ENCODE measurements at places on chromosomes 3 and 15.
A peak's percentile ranks its signal among the peaks of the same experiment; 100 is the strongest.

- no peak for DNase-seq
These were observed 1.2 kb downstream of the RHO start for GRCh38 chr3:129529436-129530210.

DNA sequence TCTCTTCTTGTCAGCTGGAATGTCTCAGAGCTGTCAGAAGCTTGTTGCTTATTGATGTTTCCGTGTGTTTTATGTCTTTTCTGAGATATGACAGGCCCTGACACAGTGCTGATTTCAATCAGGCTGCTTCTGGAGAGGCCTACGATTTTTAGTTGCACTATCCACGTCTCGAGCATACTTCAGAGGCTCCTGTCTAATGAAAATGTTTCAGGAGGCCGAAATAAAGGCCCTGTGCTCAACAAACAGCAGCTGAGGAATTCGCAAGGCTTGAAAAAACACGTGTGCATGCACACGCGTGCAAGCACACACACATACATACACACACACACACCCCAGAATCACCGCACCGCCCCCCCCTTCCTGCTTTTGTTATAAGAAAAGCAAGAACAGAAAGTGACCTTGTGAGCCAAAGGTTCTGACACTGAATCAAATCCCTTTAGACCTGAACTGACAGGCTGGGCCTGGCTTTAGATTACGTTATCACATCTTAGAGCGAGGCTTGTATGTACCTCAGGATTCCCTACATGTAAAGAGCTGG lies 296.6 kb downstream of the NR2F2 start:
- DNase-seq, result no peak

DNA sequence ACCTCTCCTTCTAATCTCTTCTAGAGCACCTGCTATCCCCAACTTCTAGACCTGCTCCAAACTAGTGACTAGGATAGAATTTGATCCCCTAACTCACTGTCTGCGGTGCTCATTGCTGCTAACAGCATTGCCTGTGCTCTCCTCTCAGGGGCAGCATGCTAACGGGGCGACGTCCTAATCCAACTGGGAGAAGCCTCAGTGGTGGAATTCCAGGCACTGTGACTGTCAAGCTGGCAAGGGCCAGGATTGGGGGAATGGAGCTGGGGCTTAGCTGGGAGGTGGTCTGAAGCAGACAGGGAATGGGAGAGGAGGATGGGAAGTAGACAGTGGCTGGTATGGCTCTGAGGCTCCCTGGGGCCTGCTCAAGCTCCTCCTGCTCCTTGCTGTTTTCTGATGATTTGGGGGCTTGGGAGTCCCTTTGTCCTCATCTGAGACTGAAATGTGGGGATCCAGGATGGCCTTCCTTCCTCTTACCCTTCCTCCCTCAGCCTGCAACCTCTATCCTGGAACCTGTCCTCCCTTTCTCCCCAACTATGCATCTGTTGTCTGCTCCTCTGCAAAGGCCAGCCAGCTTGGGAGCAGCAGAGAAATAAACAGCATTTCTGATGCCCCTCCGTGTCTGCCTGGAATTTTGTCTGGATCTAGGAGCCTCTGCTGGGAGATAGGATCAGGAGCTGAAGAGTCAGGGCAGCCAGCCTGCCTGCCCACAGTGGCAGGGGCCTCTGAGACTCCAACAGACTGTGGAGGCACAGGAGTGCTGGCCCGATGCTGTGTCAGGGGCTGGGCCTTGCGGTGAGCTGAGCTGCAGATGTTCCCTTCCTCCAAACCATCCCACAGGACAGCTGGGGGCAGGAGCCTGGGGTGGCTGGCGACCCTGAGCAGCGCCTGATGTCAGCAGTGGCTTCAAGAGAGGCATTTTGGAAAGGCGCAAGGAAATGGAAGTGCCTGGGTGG lies 3.0 kb downstream of the ISLR start:
- no peak for DNase-seq

GRCh38 chr3:39407259-39407629 lies 724 bp downstream of the RPSA start:
- no peak for DNase-seq

- DNase-seq, result no peak
These were observed 117.1 kb downstream of the RAB11A start for GRCh38 chr15:65986416-65986815.

GRCh38 chr3:113097960-113098447 lies 107.2 kb downstream of the GTPBP8 start:
- no peak for DNase-seq

GRCh38 chr15:55494931-55495330 lies 13.1 kb downstream of the DNAAF4 start:
- peak; percentile 27 for DNase-seq

- DNase-seq, result no peak
These were observed 349.4 kb downstream of the PTPRG start for GRCh38 chr3:61910732-61911131.

DNA sequence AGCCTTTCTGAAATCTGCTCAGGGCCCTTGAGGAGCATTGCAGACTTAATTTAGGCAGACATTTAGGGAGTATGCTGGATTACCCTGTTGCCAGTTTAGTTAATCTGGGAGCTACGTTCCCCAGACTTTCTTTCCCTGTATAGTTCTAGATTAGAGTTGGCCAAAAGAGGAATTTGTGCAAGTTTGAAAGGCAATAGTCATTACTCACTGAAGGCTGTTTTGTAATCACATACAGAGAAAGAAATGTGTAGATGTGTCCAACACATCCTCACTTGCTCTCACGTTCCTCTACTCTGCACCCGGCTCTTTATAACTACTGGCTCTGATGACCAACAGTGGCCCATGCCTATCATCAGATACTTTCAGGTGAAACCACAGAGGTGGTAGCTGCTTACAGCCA lies 24.2 kb downstream of the MASP1 start:
- DNase-seq, result no peak

GRCh38 chr15:89307791-89308190 lies 26.8 kb downstream of the POLG start:
- no peak for DNase-seq

- no peak for DNase-seq
These were observed 217.4 kb upstream of the WNT5A start for GRCh38 chr3:55704521-55704920.

- DNase-seq, result no peak
These were observed 201.4 kb downstream of the SSR3 start for GRCh38 chr3:156353563-156353962.

GRCh38 chr15:98422130-98422478 lies 226.2 kb upstream of the IGF1R start:
- DNase-seq, result no peak

GRCh38 chr3:3178498-3179328 lies 778 bp downstream of the CRBN start:
- no peak for DNase-seq

DNA sequence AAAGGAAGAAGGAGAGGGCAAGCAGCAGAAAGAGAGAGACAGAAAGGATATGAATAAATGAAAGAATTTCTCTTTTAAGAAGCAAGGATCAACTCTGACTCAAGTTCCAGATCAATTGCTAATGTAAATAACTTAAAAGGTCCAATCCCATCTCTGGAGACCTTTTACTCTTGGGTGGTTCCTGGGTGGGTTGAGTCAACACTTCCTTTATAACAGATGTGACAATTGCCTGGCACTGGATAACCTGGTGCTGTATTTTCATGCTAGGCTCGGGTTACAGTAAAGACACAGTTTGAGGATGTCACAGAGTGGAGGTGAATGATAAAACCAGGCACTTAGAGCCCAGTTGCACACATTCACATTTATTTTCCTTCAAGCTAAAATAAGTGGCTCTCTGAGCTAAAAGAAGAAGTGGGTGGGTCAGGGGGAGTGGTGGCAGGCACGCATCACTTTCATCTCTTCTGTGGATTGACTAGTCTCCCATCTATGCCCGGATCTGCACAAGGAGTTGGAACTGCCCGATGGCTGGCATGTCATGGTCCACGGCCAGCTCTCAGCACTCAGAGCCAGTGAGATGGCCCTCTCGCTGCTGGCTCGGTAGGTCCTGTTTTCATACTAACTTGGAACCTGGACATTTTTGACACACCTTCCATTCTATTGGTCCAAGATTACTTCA lies 465.8 kb downstream of the FOXP1 start:
- DNase-seq, result no peak

DNA sequence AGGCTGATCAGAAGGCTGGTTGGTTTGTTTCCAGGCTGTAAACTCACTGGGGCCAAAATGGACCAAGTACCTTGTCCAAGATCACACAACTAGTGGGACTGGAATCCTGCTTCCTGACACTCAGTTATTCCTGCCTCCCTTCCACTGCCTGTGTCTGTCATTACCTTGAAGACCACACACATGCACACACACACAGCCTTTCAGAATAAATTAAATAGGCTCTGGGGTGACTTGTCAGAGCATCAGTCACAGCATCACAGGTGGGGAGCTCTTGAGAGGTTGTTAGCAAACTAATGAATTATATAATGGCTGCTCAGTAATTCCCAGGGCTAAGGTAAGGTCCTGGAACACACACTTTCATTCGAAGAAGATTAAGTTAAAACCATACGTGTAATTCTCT lies 231.8 kb downstream of the UACA start:
- no peak for DNase-seq

DNA sequence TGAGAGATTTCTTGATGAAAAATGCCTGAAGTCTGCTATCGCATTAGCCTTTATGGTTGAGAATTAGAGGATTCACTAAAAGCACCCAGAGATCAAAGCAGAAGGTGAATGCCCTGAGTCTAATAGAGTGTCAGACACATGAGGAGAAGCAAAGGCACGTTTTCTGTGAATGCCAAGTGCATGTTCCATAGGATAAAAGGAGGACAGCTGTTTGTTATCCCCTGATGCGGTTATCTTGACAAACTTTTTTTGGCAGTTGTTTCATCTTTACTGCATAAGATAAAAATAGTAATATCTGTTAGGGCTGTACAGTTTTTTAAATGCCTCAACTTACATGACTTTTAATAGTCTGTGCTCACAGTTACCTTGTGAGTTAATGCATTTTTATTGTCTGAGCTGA lies 65.3 kb upstream of the CD96 start:
- DNase-seq, result no peak

DNA sequence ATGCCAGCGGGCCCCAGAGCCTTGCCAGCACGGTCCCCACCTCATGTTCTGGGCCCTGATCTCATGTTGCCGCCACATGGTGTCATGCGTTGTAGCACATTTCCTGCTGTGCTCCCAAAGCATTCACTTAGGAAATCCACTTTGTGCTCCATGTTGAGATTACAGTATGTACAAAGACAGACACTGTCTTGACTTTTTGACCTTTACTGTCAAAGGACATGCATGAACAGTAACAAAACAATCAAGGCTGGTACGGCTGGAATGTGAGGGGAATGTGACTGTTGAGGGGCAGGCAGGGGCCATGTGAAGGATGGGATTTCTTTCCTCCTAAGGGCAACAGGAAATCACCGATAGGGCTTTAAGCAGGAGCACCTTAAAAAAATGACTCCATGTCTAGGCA lies 53.3 kb upstream of the RPL32 start:
- DNase-seq, result no peak

GRCh38 chr15:66849393-66849745 lies 147.3 kb downstream of the SMAD6 start:
- DNase-seq, result no peak

DNA sequence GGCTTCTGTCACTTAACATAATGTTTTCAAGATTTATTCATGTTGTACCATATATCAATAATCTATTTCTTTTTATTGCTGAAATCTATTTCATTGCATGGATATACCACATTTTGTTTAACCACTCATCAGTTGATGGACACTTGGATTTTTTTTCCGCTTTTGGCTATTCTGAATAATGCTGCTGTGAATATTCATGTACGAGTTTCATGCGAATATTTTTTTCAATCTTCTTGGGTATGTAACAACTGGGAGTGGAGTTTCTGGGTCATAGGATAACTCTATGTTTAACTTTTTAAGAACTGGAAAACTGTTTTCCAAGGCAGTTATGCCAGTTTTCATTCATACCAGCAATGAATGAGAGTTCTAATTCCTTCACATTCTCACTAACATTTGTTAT lies 21.7 kb upstream of the GPR160 start:
- DNase-seq, result no peak

- DNase-seq, result no peak
These were observed 368.6 kb upstream of the THRB start for GRCh38 chr3:24863215-24863614.

DNA sequence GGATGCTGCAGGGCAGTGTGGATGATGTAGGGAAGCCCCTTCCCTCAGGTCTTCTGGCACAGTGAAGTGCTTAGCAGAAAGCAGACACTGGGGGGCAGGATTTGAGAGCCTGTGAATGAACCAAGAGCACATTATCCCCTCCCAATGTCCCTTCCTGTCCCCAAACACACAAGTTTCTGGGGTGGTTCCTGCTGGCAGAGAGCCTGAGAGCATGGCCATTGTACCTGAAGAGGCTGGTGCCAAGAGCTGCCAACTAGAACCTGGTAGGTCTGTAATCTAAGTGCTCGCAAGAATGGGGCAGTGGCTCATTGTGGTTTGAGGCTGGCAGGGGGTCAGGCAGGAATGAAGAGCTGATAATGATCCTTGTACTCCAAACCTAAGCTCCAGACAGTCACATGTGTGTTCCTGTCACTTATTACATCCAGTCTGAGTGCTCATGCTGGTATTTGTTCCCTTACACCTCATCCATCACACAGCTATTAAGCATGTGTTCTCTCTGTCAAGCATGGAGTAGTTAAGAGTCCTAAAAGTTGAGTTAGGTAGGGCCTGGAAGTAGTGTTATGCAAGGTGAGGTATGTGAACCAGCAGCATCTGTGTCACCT lies 6.7 kb upstream of the CCR1 start:
- no peak for DNase-seq

- no peak for DNase-seq
These were observed 1044.7 kb downstream of the IGSF11 start for GRCh38 chr3:117989982-117990381.

- DNase-seq, result peak; percentile 8
These were observed 67.6 kb upstream of the HACD2 start for GRCh38 chr3:123652342-123652984.

GRCh38 chr3:180274536-180274935 lies 237.8 kb upstream of the PEX5L start:
- DNase-seq, result no peak

- no peak for DNase-seq
These were observed 128.5 kb downstream of the RBMS3 start for GRCh38 chr3:29409409-29409808.

DNA sequence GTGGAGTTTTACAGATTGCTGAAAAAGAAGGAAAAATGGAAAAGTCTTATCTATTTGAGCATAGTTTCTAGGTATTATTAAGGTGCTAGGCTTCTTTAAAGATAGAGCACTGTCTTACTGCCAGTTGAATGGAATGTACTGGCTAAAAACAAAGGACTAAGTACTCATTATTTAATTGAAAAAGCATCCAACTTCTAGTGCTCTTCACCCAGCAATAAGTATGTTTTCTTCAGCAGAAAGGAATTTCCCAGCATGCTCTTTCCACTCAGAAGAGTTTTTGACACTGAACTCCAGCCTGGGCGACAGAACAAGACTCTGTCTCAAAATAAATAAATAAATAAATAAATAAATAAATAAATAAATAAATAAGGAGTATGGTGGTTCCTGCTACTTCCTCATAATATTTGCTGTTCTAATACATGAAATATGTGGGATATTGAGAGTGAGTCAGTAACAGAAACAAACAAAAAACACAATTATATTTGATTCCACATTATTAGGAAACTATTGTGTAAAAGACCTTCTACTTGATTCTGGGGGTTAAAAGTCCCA lies 70.6 kb downstream of the ATP13A4 start:
- DNase-seq, result no peak

GRCh38 chr3:435161-435560 lies 238.6 kb downstream of the CHL1 start:
- DNase-seq, result no peak

- peak; percentile 90 for DNase-seq
These were observed 12.5 kb downstream of the TRAT1 start for GRCh38 chr3:108835101-108835500.

Measured in CD4-positive, alpha-beta T cell treated with Interleukin-4 for 4 hours (primary cell).